ENCODE measurements at places on chromosomes 2 and 18.

GRCh38 chr18:67672716-67673115 lies 156.2 kb upstream of the DSEL start:
- DNase-seq: no peak

DNA sequence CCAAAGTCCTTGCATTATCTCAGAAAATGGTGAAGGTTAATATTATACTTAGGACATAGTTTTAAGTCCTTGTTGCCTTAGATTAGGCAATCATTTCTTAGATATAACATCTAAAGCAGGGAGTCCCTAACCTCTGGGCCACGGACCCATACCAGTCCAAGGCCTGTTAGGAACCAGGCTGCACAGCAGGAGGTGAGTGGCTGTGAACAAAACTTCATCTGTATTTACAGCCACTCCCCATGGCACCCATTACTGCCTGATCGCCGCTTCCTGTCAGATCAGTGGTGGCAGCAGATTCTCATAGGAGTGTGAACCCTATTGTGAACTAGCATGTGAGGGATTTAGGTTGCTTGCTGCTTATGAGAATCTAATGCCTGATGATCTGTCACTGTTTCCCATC lies 86.5 kb upstream of the MYO3B start:
- no peak for DNase-seq

- DNase-seq: no peak
Measured at GRCh38 chr18:1585881-1586488, 681.3 kb downstream of the ADCYAP1 start.

DNA sequence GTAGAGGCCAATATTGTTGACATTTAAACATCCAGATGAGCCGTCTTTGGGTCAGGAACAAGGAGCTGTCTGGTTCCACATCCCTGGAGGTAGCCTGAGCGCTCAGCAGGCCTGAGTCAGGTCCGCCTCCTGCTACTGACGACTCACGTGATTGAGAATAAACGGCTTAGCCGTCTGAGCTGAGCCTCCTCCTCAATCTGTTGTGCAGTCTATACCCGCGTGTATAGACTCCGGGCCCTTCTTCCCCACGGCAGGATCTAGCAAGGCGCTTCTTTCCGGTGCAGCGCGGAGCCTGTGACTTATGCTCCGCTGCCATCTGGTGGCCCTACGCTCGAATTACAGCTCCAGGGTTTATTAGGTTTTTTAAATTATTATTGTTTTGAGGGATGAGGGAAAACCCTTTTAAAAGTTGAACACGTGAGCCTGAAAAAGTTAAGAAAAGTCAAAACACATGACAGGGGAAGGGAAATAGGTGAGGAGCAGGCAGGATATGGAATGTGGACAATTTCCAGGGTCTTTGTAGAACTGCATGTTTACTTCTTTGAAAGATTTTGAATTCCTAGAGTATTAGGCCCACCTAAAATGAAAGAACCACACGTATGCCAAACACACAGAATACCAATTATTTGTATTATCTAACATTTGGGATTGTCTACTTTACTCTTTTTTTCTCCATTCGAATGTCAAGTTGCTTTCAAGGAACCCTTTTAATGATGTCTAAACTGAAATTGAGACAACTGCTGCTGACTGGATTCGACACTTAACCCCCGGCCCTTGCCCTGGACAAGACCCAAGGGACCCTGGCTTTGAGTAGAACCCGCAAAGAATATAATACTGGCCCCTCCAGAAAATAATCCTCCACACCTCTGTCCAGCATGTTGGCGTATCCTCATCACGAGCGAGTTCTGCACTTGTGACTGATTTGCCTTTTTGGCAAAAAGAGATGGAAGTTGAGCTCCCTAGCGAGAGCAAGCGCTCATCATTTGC lies 112.4 kb upstream of the ZNF236 start:
- no peak for DNase-seq

GRCh38 chr2:239815671-239816070 lies 209.5 kb downstream of the NDUFA10 start:
- DNase-seq: no peak

DNA sequence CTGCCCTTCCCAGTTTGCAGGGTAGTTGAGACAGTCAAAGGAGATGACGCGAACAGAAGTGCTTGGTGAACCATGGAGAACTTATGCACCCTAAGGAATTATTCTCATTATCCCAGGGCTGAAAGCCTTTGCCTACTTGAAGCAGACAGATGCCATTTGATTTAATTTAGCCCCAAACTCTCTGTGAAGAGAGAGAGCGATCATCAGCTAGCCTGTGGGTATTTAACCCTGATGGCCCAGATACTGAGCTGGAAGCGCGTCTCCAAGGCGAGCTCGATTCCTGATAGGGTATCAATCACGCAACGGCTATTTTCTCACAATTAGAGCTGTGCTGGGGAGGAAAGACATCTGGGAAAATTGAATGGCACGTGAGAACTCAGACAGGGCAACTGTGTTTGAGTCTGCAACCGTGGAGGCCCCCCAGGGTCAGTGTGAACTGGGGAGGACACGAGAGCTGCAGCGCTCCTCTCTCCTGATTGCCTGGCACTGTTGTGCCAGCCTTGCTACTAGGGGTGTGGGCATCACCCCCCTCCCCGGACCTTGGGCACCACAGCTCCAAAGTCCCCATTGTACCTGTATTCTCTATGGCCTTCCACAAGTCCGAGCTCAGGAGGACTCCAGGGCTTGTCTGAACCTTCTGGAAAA lies 73.2 kb downstream of the CAPN13 start:
- no peak for DNase-seq

DNA sequence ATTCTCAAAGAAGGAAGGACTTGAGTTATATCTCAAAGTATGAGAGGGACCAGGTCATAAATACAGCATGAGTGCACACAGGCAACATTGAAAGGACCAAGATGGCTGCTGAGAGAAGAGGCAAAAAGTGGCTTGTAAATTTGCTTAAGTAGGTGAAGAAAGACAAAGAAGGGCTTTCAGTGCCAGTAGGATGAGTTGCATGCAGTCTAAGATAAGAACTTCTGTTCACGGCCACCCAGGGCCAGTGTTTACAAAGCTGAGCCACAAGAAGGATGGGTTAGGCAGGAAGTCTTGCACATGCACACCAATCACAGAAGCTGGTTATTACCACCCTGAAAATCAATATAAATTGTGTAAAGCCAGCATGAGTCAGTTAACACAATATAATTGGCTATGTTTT lies 3.1 kb upstream of the ABCB11 start:
- DNase-seq: no peak

DNA sequence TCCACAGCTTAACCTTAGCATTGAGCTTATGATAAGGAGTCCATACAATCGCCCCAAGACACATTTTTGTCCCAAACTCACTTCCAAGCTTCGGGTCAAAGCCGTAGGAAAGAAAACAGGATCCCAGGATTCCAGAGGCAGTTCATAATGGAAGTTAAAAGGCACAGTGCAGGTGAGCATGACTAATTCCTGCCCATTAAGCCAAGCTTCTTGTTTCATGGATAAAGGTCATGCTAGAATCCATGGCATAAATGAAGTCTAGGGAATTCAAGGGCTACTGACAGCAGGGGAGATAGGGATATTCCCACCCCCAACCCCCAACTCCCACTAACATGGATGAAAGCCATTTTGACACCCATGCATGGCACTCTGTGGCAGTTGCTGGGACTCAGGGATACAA lies 10.2 kb upstream of the INPP4A start:
- DNase-seq: no peak

DNA sequence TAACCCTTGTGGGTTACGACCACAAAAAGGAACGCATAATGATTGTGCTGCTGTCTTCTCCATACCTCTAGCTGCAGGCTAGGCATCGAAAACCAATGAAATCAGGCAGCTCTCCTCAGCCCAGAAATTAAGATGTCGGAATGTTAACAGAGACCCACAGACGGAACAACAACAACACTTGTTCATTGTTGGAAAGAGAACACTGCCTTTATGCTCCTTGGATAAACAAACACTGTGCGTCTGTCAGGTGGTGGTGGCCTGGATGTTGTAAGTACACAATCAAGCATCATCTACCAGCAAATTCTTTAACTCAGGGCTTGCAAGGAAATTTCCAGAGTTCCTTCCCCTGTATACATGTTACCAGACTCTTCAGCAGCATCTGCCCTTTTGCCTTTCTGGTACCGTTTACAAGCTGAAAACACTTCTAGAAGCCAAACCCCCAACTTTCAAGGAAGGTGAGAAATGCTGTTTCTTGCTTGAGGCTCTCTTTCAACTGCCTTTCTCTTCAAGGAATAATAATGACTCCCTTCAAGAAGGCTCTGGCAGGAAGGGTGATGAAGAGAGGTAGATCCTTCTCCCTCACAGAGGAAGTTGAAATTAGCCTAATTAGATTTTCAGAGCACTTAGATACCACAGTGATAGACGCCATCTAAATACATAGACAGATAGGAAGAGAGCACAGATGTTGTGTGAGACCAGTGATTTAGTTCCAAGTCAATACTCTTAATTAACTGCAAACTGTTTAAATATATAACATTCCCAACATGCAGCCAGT lies 332.7 kb downstream of the ZNF521 start:
- DNase-seq: no peak

- no peak for DNase-seq
Measured at GRCh38 chr18:54173980-54174630, 50.4 kb downstream of the MBD2 start.

DNA sequence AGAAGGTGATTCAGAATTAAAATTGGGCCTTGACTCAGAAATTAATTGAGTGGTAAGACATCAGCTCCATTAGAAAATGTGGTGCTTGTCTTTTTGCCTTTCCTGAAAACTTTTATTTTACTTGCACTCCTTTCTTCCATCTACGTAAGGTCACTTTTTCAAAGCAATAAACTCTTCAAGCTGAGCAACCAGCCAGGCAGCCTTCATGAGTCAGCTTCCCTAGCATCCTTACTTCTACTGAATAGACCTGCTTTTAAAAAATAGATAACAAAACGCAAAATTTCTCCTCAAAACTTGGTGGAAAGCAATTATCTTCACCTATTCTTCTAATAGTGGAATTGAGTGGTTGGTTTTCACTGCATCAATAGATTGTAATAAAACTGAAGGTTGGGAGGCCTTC lies 504.2 kb downstream of the ARHGAP15 start:
- no peak for DNase-seq

DNA sequence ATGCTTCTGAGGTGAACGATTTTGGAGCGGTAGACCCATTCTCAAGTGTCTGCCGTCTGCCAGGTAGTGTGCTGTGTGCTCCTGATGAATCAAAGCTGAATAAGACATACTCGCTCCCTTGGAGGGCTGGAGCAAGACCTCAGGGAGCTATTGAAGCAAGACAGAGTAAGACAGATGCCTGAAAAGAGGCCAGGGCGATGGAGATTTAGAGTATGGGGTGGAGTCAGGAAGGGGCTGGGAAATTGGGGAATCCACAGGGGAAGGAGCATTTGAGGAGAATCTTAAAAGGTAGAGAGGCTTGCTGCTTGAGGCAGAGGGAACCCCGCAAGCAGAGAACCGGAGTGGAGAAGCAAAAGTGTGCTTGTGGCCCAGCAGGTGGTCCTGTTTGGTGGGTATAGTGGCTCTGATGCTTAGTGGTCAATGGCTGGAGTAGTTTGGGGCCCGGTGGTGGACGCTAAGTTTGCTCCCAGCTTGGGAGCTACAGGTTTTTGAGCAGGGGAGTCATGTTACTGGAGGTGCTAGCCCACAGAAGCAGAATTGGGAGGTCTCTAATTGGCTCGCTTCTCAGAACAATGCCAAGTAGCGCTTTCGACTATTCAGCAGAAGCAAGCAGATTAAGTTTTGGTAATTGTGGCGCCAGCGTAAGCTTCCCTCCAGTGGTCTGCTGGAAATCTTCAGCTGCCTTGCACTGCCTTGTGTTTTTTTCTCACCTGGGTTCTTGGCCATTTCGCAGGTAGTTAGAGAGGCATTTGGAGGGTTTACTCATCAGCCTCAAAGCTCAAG lies 2.0 kb downstream of the CNNM4 start:
- no peak for DNase-seq
